AG04450 (cell line): ENCODE measurements at places on chromosomes 6 and 20.

DNA sequence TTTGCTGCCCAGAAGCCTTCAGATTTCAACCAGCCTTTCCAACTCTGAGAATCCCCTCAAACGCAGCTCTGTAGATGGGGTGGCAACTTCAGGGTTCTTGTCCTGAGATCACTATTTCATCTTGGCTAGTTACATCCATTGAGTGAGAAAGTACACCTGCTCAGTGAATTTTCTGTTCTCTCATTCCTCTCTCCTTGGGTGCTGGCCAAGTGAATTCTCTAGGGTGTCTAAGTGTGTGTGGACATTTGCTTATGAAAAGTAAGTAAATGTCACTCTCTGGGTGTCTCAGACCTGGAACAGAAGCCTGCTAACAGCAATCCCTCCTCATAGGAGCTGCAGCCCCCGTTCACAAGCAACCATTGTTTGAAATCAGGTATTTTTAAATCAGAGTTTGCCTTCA, 3.8 kb downstream of the RIN2 start:
- no peak for DNase-seq

- DNase-seq, result no peak
These were observed at the start of gene THEMIS for GRCh38 chr6:127900935-127901334. Gene THEMIS, minus strand, starts transcription at chr6:127901058. Its CDS starts 126 bp downstream, at chr6:127900932.

- no peak for DNase-seq
These were observed 284.5 kb upstream of the CDYL start for GRCh38 chr6:4491501-4492260.

GRCh38 chr20:51987812-51988211, 185.5 kb upstream of the SALL4 start:
- DNase-seq, result no peak

DNA sequence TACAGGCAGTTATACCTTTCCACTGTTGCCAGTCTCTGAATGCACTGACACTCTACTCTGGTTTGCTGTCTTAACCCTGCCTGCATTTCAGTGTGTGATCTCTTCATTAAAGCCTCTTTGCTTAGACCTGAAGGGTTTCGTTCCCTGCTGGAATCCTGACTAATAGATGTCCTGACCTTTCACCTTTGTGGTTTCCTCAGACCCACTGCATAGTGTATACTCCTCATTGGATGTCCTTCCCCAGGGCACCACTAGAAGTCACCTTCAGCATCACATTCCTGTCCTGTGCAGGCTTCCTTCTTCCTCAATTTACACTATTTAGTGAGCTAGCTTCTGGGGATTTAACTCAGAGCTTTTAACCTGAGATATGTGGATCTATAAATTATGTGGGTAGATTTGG, 120.6 kb downstream of the RCAN2 start:
- DNase-seq, result no peak

GRCh38 chr20:35257175-35257909, 20.6 kb downstream of the MMP24OS start:
- DNase-seq, result no peak

- DNase-seq, result peak; percentile 42
These were observed 171.7 kb downstream of the WDR27 start for GRCh38 chr6:169529931-169530751.

GRCh38 chr6:144879436-144879835, 594.3 kb downstream of the UTRN start:
- no peak for DNase-seq

- DNase-seq, result no peak
These were observed 79.0 kb downstream of the LYRM4 start for GRCh38 chr6:5181510-5182317.
